Hematopoietic multipotent progenitor cell treated with erythropoietin and hydrocortisone succinate and interleukin-3 and kit ligand, for 6 days (in vitro differentiated cells): ENCODE measurements at places on chromosomes 7 and 10.

DNA sequence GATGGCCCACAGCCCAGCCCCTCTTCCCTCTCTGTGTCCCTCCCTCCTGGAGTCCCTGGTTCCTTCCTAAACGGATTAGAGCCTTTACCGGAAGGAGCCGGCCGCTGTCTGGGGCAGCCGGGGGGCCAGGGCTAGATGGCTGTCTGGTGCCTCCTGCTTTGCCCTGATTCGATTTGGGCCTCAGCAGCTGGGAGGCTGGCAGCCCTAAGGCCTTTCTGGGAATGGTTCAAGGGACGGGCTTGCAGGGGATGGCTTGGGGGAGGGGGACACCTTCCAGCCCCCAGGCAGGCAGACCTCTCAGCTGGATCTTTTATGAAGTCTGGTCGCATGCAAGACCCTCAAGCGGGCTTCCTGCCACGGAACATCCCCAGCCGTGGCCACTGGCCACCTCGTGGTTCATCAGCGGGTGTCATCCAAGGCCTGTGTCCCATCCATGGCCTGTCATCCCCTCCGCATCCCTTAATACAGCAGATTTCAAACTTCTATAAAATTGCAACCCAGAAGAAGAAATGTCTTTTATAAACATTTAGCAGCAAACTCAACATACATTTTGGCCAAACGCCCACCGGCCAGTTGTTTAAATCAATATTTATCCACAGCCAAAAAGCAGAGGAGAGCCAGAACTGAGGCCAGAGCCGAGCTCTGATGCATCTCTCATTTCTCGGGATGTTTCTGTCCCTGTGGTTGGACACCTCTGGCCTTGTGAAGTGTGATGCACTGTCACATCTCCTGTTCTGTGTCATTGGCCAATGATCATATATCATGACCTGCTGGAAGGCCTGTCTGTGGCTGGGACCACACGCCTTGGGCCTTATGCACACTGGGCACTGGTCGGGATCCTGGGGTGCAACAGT, 52.0 kb downstream of the GTF2IRD1 start:
- no peak for DNase-seq

DNA sequence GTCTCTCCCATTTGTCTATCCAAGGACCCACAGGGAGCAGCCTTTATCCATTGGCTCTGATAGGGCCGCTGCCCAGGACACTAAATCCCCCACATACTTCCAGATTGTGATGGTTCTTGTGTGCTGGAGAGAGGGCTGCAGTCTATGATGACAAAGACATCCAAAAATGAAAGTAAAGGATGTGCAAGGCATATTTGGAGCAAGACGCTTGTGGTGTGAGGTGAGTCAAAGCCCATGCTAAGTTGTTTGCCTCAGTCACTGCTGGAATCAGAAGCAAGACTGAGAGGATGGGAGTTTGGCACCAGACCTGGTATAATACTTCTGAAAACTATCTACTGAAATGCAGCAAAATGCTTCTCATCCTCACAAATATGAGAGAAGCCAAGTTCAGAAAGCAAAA, 22.7 kb downstream of the ZNF22 start:
- no peak for DNase-seq

DNA sequence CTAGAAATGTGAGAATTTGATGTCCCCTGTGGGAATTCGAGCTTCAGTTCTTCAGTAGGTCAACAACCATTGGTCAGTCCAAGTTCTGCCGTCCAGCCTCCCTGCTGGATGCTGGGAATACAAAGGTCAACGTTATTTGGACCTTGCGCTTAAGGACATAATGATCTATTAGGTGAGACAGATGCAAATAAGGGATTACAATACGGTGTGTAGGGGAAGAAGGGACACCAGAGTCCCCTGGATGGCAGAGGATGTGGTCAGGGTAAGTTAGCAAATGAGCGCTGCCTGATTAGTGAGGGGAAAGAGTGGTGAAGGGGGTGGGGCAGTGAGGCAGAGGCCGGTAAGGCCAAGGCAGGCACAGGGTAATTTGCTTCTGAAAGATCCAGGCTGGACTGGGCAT, 16.2 kb downstream of the CCNY start:
- DNase-seq = peak; percentile 67

- DNase-seq = no peak
Observed at GRCh38 chr10:85222300-85222699, 893.9 kb downstream of the CCSER2 start.

- DNase-seq = no peak
Observed at GRCh38 chr7:155825336-155825735, 13.1 kb upstream of the SHH start.

DNA sequence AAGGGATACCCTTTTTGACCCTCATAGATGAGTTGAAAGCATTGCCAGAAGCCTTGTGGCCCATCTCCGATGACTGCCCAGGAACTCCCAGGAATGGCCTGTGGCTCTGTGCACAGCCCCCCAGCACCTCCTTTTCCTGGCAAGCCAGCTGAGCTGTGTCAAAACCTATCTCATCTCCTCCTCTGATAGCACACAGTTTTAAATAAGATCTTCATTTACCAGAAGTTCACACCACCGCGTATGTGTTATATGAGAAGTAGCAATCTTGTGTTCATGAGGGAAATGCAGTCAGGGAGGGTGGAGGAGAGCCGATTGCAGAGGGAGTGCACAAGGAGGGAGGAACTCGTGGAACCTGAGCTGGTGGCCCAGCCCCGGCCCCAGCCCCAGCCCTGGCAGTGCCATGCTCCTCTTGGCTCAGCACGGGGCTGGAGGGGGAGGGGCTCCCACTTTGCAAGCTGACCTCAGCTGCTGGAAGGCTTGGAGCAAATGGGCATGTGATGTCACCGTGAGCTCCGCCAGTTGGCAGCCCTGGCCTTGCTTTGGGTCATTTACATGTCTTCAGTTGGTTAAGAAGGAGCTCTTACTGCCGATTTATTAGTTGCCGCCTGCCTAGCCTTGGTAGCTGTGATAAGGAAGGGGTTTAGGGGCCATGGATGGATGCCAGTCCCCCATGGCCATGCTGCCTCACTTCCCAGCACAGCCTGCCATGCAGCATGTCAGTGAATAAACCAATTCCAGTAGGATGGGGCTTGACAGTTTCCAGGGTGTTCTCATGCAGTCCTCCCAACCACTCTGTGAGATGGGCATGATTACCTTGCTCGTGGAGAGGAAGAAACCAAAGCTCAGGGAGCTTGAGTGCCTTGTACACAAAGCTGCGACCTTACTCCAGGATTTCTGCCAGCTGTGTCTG, 20.0 kb downstream of the UNC5B start:
- DNase-seq = no peak

DNA sequence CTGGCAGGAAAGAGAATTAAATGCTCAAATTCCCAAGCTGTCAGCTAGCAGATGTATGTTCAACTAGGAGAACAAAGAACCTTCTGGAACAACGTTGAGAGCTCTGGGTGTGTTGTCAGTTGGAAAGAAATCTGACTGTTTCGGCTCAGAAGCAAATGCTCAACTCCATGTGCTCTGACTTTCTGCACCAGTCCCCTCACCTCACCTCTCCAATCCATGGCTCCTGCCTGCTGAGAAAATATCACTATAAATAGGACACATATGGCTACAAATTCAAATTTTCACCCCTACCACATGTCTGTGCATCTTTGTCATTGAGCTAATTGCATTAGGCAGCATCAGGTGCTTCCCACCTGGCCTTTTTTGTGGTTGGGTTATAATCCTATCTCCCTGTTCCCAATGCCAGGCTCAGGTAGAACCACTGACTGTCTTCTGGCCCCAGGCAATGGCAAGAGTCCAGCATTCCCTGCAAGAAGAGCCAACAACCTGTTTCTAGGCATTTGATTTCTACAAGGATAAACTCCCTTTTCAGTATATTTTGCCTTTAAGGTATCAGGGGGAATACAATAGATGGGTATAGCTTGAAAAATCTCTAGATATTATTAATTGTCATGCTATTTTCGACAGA, 142.6 kb upstream of the LSM8 start:
- DNase-seq = no peak

DNA sequence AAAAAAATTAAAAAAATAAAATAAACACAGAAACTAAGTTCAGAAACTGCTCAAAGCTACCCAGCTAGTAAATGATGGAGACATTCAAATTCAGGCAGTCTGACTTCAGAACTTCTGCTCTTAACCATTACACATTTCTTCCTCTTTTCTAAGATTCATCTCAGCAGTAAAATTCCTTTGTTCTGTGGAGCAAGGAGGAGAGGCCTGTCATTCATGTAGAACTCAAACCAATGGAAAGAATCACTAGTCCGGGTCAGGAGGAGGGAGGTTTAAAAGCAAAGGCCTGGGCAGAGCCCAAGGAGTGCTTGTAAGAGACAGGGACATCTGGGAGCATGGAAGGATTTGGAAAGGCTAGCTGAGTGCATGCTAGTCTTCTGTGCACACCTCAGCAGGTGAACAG, 37.9 kb upstream of the DNAJB12 start:
- no peak for DNase-seq

DNA sequence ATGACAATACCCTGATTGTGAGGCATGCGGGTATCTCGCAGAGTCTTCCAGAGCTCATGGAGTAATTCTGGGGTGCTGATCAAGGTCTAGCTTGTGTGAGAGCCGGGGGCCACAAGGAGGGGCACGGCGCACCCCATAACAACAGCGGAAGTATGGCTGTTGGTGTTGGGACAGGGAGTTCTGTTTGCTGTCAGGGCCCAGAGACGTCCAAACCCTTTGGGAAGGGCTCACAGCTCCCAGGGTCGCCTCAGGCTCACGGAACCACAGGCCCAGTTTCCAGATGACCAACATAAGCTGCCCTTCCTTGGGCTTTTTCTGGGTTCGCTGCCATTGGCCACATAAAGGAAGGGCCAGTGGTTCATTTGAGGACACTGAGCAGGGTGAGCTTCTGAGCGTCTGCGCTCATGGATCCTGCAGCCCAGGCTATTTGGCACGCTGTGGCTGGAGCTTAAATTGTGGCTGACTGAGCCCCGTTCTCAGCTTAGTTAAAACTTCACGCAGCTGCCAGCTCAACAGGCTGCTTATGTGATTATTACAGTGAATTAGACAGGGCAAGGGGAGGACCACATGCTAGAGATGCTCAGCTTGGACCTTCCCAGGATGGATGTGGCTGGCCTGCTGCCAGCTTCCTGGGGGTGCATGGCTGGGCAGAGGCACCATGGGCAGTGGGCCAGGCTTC, 92.3 kb downstream of the DNAJB6 start:
- no peak for DNase-seq

DNA sequence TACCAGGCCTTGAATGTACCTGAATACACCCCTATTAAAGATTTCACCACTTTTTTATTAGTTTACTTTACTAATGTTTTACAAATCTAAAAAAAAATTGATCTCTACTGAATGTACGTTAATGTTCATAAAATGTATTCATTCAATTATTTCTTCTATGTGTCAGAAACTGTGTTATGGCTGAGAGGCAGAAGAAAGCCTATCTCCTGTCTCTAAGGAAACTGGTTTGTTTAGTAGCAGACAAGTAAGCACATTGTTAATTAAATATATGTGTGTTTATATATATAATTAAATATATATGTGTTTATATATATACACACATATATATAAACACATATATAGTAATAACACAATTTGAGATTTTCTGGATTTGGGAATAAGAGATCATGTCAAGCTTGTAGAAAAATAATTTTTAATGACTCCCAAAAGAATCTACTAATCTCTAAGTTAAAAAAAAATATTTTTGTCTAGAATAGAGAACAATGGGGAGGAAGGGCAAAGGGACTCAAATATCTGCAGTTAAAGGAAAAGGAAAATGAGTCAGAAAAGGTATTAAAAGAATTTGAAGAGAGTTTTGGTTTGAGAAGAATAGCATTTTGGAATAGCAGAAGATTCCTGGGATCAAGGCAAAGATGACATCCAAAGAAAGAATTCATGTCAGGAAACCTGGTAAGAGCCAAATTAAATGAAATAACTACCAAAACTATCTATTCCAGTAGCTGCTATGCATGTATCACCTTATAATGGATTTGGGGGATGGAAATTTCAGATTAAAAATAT, 92.1 kb downstream of the CH25H start:
- no peak for DNase-seq

- peak; percentile 51 for DNase-seq
Observed at GRCh38 chr10:100996678-100997359, 2.8 kb upstream of the LZTS2 start.

- DNase-seq = no peak
Observed at GRCh38 chr7:156802214-156802613, 90.8 kb downstream of the LMBR1 start.

DNA sequence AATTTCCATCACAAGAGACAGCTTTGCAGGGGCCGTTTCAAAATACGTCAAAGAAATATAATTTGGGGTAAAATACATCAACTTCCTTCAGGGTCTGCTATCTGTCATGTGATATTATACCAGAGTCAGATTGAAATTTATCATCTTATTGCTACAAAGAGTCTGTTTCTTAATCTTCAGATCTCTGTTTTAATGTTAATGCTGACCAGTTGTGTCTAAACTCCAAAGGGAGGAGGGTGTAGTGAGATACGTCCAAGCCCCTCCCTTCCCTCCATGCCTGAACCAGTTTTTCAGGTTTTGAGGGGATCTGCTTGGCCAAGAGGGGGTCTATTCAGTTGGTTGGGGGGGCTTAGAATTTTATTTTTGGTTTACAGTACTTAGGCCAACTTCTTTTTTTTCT, 891.6 kb downstream of the GRM8 start:
- no peak for DNase-seq

- no peak for DNase-seq
Observed at GRCh38 chr7:128755075-128755818, 16.1 kb downstream of the CALU start.

DNA sequence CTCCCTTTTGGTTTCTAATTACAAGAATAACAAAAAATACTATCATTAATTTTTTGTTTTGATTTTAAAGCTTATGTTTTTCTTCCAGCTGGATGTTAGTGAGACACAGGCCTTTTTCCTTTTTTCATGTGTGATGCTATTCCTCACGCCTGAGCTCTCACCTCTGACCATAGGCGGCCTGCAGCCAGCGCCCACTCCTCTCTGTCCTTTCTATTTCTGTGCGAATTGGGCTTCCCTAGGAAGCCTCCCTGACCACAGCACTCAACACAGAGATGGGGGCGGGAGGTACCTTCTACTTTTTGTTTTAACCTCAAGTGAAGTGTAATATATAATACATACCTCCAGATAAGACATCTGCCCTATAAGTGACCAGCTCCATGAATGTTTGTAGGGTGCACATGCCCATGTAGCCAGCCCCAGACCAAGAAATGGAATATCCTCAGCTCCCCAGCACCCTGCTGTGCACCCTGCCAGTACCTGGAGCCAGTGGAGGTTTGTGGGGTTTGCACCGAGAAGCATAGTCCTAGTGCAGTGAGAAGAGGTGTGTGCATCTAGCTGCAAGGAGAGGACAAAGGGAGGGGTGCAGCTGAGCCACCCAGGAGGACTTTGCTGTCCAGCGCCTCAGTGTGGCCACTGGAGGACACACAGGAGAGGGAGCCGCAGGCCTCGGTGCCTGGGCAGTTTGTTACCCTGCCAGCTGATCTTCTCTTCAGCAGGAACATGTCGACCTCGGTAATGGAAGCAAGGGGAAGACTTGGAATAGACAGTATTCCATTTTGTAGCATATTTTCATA, 38.5 kb downstream of the BNIP3 start:
- DNase-seq = peak; percentile 67

GRCh38 chr7:105800442-105800841, 76.0 kb downstream of the ATXN7L1 start:
- DNase-seq = no peak

DNA sequence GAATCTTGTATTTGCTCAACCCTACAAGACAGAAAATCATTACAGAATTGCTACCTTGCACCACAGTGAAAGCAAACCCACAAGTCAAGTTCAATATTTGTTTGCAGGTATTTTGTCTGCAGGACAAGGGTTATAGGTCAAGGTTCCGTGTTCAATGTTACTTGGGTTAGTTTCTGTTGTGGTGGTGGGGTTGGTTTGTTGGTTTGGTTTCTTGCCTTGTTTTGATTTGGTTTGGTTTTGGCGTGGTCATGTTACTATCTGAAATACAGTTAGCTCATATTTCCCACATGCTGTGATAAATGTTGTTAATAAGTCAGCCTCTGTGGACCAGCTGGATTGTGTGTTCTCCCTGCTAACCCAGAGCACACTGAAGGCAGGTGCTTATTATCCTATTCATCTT, 75.6 kb upstream of the INSIG1 start:
- DNase-seq = no peak
